Amniotic epithelial cell (primary cell): ENCODE measurements at places on chromosomes 4 and X.

GRCh38 chr4:116015062-116015461 lies 901.6 kb upstream of the NDST4 start:
- no peak for DNase-seq

GRCh38 chr4:83772685-83773084 lies 236.8 kb downstream of the GPAT3 start:
- DNase-seq, result no peak

DNA sequence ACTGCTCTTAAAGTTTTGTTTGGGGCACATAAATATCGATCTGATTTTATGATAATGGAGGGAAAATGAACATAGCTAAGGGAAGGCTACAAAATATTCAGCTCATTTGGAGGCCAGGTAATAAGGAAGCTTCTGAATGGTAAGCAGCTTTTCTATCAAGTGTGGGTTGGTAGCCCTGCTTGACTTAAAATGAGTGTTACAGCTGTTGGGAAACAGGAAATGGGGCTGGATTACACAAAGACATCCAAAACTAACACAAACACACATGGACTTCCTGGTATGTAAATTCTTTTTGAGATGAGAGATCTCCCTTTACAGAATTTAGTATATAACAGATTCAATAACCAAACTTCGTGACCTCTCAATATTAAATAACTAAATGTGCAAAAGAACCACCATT lies 58.0 kb downstream of the FGF16 start:
- DNase-seq, result peak; percentile 53

DNA sequence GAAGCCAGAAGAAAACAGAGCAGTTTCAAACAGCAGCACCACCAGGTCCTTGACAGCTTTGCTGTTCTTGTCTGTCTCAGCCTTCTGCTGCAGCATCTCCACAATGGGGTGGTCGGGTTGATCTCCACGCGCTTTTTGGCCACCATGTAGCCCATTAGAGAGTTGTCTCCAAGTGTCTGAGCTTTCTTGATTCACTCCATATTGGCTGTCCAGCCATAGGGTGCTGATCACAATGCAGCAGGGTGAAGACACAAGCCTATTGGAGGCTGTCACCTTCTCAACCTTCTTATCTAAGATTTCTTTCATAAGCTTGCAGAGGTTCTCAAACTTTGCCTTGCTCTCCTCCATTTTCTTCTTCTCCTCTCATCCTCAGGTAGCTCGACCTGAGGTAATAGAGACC lies 175.4 kb upstream of the S100G start:
- no peak for DNase-seq

- no peak for DNase-seq
Observed at GRCh38 chr4:17029964-17030363, 131.5 kb upstream of the LDB2 start.

DNA sequence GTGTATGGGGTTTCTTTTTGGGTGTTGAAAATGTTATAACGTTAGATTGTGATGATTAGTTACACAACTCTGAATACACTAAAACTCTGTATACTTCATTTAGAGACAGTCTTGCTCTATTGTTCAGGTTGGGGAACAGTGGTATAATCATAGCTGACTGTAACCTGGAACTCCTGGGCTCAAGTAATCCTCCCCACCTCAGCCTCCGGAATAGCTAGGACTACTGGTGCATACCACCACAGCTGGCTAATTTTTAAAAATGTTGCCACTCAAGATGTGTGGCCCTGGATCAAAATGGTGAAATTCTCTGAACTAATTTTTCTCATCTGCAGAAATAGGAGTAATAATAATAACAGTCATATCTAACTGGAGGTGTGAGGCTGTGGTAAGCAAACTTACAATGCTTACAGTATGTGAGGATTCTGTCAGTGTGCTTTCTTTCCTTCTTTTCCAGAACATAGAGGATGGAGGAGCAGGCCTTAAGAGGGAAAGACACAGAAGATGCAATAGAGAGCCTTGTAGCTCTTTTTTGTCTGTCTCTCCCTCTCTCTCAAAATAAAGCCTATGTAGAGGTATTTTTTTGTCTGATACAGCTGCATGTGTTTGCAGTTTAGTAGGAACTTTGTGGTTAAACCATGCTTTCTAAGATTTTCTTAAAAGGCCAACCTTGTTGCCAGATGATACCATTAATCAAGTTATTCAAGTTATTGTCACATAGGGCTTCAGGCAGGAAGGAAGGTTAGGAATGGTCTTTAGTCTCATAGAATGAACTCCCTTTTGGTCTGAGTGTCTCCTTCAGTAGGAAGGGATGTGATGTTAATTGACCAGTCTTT lies 7.5 kb downstream of the ADD1 start:
- DNase-seq, result no peak

GRCh38 chr4:7276515-7276914 lies 84.2 kb downstream of the SORCS2 start:
- DNase-seq, result no peak

- DNase-seq, result no peak
Observed at GRCh38 chrX:69282893-69283690, 117.8 kb upstream of the PJA1 start.

GRCh38 chr4:122458625-122459024 lies 2.1 kb upstream of the IL2 start:
- peak; percentile 8 for DNase-seq

DNA sequence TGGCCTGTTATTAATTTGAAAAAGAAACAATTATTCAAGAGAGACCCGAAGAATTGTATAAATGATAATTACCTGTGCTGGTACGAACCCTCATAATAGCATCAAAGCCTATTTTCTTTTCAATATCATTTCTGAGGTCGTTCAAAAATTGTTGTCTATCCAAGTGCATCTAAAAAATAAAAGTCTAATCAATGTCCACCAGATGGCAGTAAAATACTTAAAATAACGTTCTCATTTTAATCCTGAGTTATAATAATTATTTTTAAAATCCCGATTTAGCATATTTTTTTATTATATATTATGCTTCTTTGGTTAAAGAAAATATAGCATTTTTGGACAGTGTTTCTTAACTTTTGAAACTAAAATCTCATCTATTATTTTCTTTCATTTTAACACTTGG lies 55.7 kb downstream of the METTL14 start:
- DNase-seq, result no peak

DNA sequence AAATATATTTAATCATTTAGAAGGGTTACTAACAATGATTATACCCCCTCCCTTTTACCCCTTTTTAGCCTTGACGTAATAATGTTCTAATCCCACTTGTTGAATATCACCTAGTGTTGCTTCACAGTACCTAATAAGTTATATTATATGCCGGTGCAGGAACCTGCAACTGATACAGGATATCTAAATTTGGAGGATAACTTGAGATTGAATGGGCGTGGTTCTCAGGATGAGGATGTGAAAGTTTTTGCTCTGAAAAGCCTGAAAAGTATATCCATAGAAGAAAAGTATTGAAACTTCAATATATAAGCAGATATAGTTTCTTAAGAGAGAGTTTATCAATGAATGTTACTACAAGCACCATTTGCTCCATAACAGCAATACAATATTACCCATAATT lies 59.8 kb downstream of the ZNF711 start:
- DNase-seq, result no peak

- no peak for DNase-seq
Observed at GRCh38 chr4:73007526-73008100, 61.9 kb downstream of the COX18 start.

GRCh38 chr4:145769450-145770037 lies 89.6 kb downstream of the C4orf51 start:
- no peak for DNase-seq

DNA sequence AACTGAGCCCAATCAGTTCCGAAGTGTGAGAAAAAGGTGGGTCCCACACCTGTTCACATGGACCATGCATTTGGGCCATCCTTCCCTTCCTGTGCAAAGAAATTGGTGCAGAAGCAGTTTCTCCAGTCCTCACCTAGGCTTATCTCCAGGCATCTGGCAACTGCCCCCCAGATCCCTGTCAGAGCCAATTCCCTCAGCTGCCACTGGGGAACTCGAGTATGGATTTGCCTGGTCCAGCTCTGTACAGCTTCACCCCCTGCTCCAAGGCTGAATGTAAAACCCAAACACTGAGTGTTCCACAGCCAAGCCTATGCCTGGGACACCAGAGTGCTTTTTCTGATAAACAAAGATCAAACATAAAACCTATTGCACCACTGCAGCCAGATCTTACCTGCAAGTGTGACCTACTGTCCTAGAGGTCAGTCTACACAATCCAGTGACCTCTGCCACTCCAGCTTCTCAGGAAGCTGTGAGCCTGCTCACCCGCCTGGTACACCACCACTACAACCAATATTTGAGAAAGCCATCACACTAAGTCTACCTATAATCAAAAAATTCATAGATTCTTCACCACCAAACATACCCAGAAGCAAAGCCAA lies 136.4 kb downstream of the STPG2 start:
- DNase-seq, result no peak

DNA sequence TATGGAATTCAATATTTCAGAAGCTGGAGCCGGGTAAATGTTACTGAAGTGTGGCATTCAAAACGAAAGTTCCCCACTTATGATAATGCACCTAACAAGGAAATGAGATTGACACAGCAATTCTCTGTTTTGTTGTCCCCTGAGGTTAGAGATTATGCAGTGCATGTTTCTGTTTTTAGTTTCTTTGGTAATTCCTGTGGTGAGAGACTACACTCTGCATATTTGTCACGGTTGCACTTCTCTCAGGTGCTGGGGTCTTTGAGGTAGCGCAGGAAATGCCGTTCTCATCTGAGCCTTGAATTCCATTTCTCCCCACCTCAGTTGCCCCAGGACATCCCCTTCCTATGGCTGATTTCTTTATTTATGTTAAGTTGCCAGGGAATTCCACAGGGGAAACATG lies 15.3 kb upstream of the BEND4 start:
- no peak for DNase-seq

DNA sequence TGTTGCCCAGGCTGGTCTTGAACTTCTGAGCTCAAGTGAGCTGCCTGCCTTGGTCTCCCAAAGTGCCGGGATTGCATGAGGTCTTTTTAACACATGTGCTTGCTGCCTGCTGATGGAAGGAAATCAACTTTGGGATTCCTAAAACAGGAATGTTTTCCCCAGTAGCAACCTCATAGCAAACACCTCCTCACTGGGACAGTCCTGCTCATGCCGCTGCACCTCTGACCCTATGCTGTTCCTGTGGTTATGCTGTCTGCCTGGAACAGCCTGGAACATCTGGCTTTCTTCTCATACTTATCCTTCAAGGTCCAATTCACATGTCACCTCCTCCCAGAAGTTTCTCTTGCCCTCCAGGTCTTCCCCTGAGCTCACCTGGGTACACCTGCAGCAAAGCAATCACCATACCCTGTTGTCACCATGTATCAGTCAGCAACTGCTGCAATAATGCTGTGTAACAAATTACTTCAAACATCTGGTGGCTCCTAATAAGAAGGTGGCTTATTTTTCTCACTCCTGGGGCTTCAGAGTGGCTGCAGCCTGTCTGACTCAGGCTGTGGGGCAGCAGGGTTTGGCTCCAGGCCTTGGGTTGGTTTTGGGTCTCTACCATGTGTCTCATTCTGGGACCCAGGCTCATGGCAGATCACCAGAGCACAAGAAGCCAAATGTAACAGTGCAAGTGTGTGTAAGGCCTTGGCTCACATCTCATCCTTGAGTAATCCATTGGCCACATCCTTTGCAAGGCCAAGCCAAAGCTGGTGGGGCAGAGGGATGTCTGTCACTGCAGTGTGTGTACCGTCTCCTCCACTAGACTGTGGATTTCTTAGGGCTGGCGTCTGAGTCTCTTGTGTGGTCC lies 59.4 kb upstream of the SORCS2 start:
- no peak for DNase-seq

GRCh38 chr4:114435116-114435515 lies 163.5 kb upstream of the UGT8 start:
- no peak for DNase-seq

DNA sequence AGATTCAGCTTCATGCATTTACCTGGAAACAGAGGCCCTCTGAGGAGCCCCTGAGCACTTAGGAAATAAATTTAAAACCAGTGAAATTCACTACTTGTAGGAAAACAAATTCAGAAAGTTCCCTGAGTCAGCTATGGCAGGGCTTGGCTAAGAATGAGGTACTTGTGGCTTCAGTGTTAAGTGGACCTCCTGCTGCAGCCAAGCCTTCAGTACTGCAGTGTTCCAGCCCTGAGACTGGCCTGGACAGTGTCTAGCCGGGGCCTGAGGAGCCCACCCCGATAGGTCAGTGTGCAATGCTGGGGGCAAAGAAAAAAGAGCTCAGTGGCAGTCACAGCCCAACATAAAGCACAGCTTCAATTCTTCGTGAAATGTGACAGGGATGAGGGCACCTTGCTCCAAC lies 41.9 kb downstream of the F11 start:
- no peak for DNase-seq

- peak; percentile 78 for DNase-seq
Observed at GRCh38 chr4:147546349-147546748, 65.5 kb downstream of the EDNRA start.

- DNase-seq, result peak; percentile 75
Observed at GRCh38 chr4:106717091-106717490, 319.0 kb downstream of the DKK2 start.

- DNase-seq, result peak; percentile 21
Observed at GRCh38 chr4:14111730-14112181, 484.2 kb upstream of the BOD1L1 start.

- no peak for DNase-seq
Observed at GRCh38 chr4:123980736-123981300, 584.2 kb downstream of the SPRY1 start.

DNA sequence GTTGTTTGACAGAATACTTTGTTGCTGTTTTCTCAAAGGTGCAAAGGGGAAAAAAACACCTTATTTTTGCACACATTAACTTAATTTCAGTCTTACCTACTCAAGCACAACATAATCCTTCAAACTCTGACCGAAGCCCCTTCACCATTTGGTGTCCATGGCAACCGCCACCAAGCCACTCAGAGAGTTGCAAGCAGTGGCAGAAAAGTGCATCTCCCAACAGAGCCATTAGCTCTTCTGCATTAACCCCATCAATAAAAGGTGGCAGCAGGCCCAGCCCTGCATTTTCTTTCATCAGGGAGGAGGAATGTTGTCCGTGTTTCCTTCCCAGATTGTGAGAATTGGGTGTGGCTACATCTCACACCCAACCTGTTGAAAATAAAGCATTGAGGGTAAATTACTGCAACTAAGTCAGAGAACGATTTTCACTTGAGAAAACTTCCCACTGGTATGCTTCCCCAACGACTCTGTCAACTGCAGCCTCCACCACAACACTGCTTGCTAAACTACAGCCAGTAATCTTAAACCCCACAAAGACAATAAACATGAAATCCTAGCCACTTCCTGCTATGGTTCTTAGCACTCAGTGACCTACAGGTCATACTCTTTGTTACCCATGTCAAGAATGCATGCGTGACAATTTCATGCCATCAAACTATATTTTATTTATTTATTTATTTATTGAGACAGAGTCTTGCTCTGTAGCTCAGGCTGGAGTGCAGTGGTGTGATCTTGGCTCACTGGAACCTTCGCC lies 154.0 kb downstream of the GRIA3 start:
- DNase-seq, result no peak
